ENCODE measurements at places on chromosomes 16 and 17.

GRCh38 chr16:55479430-55480140 lies 587 bp downstream of the MMP2 start:
- DNase-seq: no peak

DNA sequence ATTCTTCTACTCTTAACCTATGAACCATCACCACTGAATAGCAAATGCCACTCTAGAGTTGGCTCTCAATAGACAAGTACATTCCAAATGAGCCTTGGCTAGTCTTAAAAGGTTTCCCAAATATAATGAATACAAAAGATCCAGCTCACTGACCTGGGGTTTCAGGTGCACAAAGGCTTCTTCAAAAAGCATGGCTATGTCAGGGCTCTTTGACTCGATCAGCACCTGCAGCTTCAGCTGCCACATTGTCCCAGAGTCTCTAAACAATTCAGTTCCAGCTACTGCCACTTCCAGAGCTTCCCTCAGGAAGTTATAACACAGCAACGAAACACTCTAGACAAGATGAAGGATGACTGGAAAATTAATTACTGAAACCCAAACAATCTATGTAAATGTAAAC lies 16.0 kb upstream of the COPRS start:
- DNase-seq: no peak

GRCh38 chr16:88347656-88348376 lies 34.9 kb upstream of the ZNF469 start:
- no peak for DNase-seq

DNA sequence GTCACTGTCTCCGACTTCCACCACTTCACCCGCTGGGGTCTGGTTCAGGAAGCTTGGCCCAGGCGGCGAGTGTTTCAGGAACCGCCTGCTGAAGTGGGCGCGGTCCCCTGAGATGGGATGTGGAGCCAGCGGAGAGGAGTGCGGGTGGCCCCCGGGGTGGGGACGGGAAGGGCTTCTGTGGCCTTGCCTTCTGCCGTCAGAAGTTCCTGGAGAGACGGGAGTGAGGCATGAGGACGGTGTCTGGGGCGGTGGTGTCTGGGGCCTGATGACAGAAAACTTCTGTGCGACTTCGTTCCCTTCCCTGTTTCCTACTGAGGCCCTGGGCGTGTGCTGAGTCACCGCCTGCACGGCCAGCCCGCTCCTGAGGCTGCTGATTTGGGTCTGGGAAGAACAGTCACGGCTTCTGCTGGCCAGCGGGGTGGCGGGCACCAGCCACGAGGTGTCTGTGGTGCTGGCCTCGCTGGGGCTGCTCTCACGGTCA lies 12.3 kb upstream of the NLRC3 start:
- DNase-seq: no peak

DNA sequence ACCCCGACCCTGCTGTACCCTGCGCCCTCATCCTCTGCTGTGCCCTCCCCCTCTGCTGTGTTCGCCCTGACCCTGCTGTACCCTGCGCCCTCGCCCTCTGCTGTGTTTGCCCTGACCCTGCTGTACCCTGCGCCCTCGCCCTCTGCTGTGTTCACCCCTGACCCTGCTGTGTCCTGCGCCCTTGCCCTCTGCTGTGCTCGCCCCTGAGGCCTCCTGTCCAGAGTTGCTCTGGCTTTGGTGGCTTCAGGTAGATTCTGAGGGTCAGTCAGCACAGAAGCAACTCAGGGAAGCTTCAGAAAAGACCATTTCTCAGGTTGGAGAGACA lies 11.5 kb downstream of the ZNF276 start:
- DNase-seq: no peak

DNA sequence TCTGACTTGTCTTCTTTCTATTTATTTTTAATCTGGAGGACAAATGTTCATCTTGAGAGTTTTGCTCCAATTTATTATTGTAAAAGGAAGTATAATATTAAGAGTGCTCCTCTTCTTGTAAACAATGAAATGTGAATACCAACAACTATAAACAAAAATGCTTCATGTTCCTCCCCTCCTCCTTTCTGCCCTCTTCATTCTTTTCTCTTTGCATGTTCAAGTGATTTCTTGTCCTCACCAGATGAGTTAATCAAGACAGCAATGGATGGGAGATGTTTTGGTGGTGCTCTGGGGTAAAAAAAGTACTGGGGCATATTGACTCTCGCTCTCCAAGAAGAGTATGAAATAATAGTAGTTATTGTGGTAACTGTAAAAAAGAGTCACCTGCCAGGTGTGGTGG lies 24.3 kb downstream of the ITGB3 start:
- no peak for DNase-seq

DNA sequence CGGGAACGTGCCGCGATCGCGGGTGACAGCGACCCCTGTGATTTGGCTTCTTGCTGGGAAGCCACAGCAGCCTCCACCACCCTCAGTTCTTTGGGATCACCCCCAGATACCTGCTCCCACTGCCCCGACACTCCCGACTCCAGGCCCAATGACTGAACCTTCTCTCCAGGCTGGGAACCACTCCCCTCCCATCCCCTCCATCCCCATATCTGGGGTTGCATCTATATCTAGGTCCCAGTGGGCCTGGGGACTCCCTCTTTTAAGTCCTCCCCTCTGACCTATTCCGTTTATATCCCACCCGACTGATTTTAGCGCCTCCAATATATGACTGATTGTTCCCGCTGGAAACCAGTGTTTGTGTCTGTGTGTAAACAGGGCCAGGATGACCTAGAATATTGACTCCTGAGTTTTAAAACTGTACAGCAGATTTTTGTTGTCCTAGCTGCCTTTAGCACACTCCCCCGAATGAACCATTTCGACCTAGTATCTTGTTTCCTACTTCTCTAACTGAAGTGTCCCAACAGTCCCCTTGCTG lies 667 bp downstream of the PSMD3 start:
- DNase-seq: no peak

DNA sequence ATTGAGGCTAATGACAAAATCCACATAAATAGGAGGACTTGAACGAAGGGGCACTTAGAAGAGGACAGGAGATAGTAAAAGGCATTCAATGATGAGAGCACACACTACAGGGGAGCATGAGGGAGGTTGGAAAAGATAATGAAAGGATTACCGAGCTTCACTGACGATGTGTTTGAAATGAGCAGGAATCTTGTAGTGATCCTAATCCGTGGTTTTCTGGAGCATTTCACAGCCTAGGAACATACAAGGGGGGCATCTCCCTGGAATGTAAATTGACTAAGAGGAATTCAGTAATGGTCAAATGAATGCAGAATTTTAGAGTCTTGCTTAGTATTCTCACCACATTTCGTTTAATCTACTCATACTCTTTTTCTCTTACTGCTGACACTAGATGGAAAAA lies 5.2 kb downstream of the ATMIN start:
- no peak for DNase-seq

- no peak for DNase-seq
These were observed 6.1 kb upstream of the RNF157 start for GRCh38 chr17:76246080-76247066.

GRCh38 chr16:83802135-83802534 lies 5.6 kb upstream of the HSBP1 start:
- no peak for DNase-seq

DNA sequence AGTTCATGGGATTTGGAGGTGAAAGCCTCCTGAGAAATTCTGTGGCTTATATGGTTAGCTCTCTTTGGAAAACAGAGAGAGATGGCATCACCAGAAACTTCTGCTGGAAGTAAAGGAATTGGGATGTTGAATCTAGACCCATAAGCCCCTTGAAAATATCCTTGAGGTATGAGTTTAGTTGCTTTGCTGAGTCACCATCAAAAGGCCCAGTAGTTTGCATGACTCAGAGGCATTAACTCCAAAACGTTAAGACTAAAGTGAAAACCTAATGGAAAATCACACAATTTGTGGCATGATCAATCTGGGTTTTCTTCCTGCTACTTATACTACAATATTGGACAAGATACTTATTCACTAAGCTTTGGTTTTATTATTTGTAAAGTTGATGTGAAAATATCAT lies 349.2 kb upstream of the SALL1 start:
- DNase-seq: no peak

DNA sequence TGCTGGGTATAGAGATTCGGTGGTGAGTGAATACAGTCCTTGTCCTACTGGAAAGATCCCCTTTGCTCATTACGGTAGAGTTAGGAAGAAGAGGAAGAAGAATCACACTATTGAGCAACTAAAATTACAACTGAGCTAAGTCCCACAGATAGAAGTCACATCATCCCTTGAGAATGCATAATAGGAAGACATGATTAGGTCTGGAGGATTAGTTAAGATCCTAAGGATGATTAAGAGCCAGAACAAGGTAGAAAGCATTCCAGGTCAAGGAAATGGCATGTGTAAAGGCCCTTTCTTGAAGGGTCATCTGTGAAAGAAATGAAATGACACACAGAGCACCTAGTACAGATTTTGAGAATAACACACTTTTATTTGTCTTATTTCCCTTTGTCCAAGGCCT lies 503.5 kb downstream of the HAPSTR1 start:
- no peak for DNase-seq

GRCh38 chr16:727291-727977 lies 528 bp downstream of the HAGHL start:
- DNase-seq: no peak

DNA sequence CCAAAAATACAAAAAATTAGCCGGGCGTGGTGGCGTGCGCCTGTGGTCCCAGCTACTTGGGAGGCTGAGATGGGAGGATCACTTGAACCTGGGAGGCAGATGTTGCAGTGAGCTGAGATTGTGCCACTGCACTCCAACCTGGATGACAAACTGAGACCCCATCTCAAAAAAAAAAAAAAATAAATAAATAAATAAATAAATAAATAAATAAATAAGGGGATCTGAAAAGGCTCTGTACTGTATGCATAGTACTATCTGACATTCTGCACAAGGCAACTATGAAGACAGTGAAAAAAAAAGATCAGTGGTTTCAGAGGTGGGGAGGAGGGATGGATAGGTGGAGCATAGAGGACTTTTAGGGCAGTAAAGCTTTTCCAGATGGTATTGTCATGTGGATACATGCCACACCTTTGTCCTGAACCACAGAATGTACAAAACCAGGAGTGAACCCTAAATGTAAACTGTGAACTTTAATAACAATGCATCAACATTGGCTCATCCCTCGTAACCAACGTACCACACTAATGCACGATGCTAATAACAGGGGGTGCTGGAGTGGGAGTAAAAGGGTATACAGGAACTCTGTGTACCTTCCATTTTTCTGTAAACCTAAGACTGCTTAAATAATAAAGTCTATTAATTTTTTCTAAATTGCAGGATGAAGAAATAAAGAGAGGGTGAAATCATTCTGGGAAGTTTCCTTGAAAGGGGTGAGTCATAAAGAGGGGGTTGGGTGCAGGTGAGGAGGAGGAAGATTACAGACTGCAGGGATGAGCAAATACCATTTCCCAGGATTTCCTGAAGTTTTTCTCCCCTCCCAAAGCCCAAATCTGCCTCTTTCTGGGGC lies 155.8 kb upstream of the SDK2 start:
- no peak for DNase-seq

DNA sequence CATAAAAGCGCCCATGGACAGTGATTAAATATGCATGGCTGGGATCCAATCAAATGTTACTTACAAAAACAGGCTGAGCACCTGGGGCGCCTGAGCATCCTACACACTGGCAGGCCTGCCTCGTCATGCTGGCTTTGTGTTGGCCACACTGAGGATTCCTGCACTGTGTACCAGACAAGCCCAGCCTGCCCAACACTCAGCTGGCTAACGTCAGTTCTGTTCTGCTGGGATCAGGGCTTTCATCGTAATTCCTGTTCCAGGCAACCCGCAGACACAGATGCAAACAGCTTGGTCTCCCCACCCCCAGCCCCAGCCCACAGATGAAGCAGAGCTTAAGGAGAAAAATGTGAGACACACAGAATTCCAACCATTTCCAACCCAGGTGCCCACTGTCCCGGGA lies 30.7 kb downstream of the PIMREG start:
- no peak for DNase-seq

Data from activated T-helper 1 cell treated with anti-CD3 and anti-CD28 coated beads, Interleukin-2, amount 50 U/mL, for 16 hours (primary cell).